Endothelial cell of umbilical vein (primary cell): ENCODE measurements at places on chromosomes 2 and 18. TPM values are rescaled to one million over a fixed set of nuclear protein-coding genes. Genes with fewer than 3 reads are reported as not detected.

Gene LAMA3
- 2.5 and 2.6 TPM in 2 replicates for polyA plus RNA-seq

GRCh38 chr2:120224735-120225548, 1.7 kb upstream of the TMEM185B start:
- H3K27me3 ChIP-seq = peaks cover 3% of the 10 kb centered on the region
- no peaks in the 10 kb centered on the region for H3K36me3 ChIP-seq
- no peak overlapping the region for H3K27ac ChIP-seq
- no peak overlapping the region for H3K4me3 ChIP-seq
- DNase-seq = no peak

- DNase-seq = no peak
- H3K36me3 ChIP-seq = no peaks in the 10 kb centered on the region
- H3K27me3 ChIP-seq = peaks cover 14% of the 10 kb centered on the region
- H3K4me1 ChIP-seq = no peaks in the 10 kb centered on the region
- no peak overlapping the region for H3K27ac ChIP-seq
- no peak overlapping the region for H3K4me3 ChIP-seq
These were observed 16.8 kb downstream of the IL37 start for GRCh38 chr2:112927745-112928144.

- no peaks in the 10 kb centered on the region for H3K36me3 ChIP-seq
- no peak overlapping the region for H3K27ac ChIP-seq
- H3K27me3 ChIP-seq = no peaks in the 10 kb centered on the region
- H3K4me1 ChIP-seq = no peaks in the 10 kb centered on the region
These were observed 46.3 kb downstream of the ASB18 start for GRCh38 chr2:236217926-236218325.

- H3K27me3 ChIP-seq = no peaks in the 10 kb centered on the region
- no peak overlapping the region for H3K4me3 ChIP-seq
These were observed 230.9 kb downstream of the DSEL start for GRCh38 chr18:67285583-67285982.

DNA sequence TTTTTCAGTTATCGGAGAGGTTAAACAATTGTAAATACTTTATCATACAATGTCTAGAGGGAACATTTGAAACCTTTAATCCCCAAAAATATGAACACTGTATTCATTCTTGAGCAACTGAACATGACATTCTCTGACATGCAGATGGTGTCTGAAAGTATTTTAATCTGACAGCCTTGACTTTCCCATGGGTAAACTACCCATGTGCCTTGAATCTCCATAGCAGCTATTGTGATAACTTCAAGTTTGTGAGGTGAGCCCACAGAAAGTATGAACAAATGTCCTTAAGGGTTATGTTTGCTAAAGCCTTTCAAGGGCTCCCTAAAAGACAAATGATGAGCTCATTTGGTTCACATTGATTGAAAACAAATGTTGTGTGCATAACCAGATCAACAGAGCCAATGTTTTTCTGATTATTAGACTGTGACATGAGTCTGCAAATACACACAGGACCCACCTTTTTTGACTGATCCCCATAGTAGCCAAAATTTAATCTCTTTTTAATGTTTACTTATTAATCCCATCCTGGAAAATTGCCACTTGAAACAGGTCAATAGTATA, 1326.0 kb downstream of the LRP1B start:
- H3K36me3 ChIP-seq = no peaks in the 10 kb centered on the region
- no peak for DNase-seq
- no peak overlapping the region for H3K27ac ChIP-seq
- H3K4me1 ChIP-seq = no peaks in the 10 kb centered on the region
- H3K27me3 ChIP-seq = no peaks in the 10 kb centered on the region
